ENCODE measurements at places on chromosomes 2 and 18.

DNA sequence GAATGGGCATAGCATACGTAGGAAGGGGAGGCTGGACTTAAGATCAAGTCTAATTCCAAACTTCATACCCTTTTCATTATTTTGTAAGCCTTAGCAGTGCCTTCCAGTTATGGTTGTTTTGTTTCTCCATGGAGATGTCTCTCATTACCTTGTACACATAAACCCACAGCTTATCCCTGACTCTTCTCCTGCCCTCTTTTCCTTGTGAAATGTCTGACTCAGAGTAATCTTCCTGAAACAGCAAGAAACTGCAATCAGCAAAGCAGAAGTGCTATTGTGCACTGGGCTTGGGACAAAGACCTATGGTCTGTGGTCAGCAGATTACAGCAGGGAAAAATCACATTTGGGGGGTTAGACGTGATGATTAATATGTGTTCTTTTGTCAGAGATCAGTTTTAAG is 176.7 kb downstream of the IKZF2 start:
- DNase-seq, result no peak

DNA sequence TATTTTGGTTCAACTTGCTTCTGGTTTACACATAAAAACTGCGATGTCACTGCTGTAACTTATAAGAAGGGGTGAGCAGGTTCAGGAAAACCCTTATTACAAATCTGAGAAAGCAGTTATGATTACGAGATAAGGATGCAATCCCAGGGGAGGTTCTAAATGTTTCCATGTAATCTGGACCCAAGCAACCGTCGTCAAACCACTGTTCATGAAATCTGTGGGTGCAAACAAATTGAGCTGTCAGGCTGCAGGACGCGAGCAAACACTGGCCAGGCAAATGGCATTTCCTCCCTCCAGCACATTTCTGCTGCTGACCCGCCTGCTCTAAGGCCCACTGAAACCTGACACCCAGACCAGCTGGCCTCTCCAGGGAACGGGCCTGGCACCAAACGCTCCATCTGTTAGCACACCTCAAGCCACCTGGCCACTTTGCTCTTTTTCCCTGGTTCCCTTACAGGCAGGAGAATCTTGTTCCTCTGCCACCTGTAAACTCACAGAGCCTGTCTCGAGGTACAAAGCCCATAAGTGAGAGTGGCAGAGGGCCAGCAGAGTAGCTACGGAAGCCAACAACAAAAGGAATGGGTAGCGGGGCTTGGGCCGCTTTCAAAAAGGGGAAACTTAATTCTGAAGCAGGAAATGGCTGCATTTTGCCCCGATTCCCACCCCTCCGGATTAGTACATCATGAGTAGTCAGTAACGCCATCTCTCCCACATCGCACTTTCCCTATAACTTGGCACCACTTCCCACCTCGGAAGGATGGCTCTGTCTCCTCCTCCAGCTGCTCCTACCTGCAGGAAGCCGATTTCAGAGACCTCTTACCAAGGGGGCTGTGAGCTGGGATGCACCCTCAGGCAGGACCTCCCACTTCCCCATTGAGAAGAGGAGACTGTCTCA is 26.5 kb downstream of the CRACDL start:
- no peak for DNase-seq

DNA sequence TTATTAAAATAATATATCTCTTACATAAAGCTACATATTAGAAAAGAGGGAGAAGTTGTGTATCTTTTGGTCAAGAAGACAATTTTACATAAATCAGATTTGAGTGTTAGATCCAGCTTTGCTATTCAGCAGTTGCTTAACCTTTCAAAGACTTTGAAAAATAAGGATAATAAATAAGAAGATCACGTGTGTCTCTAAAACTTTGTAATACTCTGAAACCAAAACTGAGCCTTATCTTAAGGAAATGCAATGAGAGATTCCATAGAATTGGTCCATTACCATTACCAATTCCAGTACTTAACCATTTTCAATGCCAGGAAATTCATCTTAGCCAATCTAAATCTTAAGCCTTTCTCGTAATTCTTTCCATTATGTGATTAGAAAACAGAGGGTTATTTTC is 89.2 kb upstream of the COL5A2 start:
- DNase-seq, result no peak

DNA sequence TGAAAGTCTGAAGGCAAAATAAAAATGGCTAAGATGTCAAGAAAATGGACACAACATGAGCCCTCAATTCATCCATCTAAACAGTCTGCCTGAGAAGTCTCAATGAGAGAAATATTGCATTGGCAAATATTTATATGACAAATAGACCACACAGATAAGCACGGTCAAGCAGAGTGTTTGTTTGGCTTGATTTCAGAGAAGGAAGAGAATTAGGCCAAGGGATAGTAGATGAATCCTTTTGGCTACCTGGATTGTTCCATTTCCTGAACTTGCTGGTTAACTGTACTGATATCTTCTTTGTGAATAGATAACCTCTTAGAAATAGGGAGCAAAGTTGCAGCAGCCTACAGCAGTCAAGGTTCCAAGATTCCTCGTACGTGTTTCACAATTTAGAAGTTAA is 129.6 kb downstream of the RBMS1 start:
- DNase-seq, result no peak

- no peak for DNase-seq
These were observed 3.6 kb upstream of the DOK6 start for GRCh38 chr18:69397096-69397495.

- DNase-seq, result no peak
These were observed 84.4 kb downstream of the ZNF532 start for GRCh38 chr18:58949031-58949430.

- no peak for DNase-seq
These were observed 346.2 kb upstream of the MEX3C start for GRCh38 chr18:51543658-51544155.

GRCh38 chr2:12694990-12695774 is 21.6 kb upstream of the TRIB2 start:
- DNase-seq, result no peak

- no peak for DNase-seq
These were observed 9.6 kb upstream of the ALPK2 start for GRCh38 chr18:58638441-58638840.

DNA sequence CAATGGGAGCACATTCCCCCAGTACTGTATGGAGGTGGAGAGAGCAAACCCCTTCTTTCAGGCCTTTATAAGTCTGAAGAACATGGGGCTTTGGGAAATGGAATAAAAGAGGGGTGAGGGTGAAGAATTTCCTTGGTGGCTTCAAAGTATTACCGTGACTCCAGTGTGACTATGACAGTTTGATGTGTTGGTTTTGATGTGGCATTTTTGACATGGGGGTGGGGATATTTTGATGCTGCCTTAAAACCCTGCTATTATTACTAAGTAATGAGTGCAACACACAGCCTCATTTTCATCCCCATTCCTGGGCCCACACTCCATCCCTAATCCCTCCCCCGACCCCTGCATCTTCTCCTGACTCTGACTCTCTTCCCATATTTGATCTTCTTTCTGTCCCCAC is 23.6 kb downstream of the QPCT start:
- DNase-seq, result no peak

DNA sequence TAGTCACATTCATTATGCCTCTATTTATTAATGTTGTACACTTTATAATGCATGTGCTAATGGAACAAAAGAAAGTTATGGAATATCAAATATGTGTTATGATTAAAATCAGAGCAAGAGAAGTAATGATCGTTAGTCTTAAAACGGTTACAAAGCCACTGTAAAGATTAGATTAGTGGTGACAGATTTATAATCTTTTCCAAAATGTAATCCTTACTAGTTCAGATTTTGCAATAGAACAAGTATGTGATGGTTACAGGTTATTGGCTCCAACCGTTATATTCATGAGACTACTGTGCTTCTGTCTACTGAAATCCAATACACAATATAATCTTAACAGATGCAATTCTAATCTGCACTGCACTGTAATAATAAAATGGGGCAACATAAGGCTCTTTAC is 180.6 kb downstream of the ZNF521 start:
- DNase-seq, result no peak

- DNase-seq, result no peak
These were observed 4.1 kb downstream of the SFTPB start for GRCh38 chr2:85663594-85664565.

DNA sequence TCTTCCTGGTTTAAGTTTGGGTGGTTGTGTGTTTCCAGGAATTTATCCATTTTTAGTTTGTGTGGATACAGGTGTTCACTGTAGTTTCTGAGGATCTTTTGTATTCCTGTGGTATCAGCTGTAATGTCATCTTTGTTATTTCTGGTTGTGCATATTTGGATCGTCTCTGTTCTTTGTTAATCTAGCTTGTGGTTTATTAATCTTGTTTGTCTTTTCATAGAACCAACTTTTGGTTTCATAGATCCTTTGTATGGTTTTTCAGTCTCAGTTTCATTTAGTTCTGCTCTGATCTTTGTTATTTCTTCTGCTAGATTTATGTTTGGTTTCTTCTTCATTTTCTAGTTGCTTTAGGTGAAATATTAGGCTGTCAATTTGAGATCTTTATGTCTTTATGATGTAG is 202.4 kb upstream of the ZSWIM2 start:
- no peak for DNase-seq

DNA sequence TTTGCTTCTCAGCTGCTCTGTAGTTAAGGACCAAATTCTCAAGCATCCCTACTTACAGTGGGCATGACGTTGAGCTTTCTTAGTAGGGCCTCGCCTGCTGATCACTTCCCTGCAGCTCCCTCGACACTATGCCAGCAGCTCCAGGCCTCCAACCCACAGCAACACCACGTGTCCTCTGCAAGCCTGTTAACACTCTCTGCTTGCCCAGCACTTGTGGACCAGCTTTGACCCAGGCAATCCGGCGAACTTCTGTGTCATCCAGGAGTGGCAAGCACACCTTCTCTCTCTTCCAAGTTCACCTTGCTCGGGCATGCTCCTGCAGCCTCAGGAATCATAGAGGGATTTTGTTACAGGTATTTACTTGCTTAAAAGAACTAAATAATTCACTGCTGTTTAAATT is 138.6 kb upstream of the FHL2 start:
- DNase-seq, result no peak

- no peak for DNase-seq
These were observed 62.4 kb downstream of the MTX2 start for GRCh38 chr2:176331646-176332045.

DNA sequence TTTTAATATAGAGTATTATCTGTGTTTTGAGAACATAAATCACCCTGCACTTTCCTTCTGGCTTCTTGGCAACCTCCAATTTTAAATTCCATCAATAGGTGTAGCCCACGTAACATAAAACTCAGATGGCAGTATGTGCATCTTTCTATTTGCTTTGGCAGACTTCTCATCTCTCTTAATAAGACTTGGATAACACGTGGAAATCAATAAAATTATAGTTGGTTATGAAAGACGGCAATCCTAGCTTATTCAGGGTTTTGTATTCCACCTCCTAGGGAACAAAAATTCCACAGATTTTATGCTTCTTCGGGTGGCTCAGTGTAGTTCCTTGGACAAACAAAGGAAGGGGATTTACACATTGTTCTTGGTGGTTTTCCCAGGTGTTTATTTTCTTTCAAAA is 299.3 kb downstream of the RND3 start:
- no peak for DNase-seq

DNA sequence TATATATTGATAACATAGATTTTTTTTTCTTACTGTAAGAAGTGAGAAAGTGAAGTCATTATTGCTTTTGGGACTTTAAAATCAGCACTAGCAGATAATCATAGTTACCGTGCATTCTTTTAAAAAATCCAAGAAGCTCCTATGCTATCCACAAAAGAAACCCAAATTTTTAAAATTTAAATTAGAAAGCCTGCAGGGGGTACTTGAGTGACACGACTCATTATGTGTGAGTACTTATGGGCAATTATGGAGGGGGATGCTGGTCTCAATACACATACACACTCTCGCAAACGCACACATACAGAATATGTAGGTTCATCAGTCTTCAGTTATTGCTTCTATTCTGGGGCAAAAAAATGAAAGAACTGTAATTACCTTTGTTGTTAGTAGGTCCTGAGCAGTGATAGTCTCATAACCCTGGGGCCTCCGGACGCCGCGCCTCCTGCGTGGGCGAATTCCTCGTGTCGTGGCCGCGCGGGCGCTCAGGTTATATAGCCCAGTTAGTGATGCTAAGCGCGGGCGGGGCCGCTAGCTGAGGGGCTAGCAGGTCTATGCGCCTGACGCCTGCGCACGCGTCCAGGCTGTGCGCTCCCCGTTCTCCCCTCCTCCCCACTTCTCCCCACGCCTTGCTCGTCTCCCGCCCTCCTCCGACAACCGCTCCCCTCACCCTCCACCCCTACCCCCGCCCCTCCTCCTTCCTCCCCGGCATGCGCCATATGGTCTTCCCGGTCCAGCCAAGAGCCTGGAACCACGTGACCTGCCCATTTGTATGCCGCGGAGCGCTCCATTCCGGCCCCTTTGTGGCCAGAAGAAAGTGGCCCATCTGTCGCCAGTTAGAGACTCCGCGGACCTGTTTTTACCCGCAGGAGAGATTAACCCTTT is at the start of gene NEUROD1:
Gene NEUROD1, minus strand, starts transcription at position 463 of the 882 bp plus-strand sequence. CDS start 1,657 bp downstream, outside the sequence.
- no peak for DNase-seq

GRCh38 chr2:170152421-170152820 is 25.5 kb upstream of the MYO3B start:
- DNase-seq, result no peak

- no peak for DNase-seq
These were observed 235.3 kb downstream of the RDH14 start for GRCh38 chr2:18325118-18325517.
